ENCODE measurements at places on chromosomes 4 and X.

DNA sequence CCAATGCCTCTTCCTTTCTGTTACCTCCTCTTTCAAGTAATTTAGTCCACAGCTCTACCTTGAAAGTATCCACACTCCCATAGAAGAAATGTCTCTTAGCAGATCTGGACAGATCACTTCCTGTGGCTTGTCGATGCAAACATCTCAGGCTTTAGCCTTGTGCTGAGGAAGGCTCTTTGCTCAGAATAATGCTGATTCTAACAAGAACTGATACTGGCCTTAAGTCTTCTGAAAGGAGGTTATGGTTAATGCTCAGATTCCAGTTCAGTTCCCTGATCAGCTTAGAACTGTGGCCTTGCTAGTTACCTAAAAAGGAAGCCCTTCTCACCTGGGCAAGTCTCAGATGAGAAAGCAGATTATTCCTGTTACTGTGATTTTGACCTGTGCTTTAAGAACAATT lies 230.1 kb upstream of the FAT4 start:
- DNase-seq, result no peak

GRCh38 chrX:130676861-130677260 lies 226.1 kb downstream of the ENOX2 start:
- no peak for DNase-seq

DNA sequence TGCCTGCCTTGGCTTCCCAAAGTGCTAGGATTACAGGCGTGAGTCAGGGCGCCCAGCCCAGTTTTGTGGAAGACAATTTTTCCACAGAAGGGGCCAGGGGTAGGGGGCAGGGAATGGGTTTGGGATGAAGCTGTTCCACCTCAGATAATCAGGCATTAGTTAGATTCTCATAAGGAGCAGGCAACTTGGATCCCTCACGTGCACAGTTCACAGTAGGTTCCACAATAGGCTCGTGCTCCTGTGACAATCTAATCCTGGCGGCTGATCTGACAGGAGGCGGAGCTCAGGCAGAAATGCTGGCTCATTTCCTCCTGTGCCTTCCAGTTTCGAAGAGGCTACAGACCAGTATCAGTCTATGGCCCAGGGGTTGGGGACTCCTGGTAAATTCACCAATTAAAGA lies 491.6 kb upstream of the AADAT start:
- DNase-seq, result no peak

- no peak for DNase-seq
Observed at GRCh38 chr4:80610845-80611677, 275.5 kb downstream of the CFAP299 start.

GRCh38 chr4:67236788-67237187 lies 308.5 kb downstream of the CENPC start:
- DNase-seq, result no peak

GRCh38 chr4:74660866-74661265 lies 133.5 kb downstream of the BTC start:
- DNase-seq, result no peak

DNA sequence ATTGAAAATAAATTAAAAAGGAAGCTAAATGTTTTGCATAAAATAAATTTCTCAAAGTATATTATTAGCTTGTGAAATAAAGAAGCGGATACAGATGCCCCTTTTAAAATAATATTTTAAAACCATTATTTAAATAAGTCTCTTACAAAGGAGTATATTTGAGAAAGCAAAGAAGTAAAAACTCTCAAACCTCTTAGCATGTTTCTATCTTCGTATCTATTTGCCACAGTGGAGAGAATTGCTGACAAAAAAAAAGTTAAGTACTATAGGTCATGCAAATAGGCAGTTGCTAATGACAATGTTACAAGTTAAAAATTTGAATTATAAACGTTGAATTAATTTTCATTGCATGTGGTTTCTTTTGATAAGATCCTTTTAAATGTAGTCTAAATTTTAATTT lies 44.5 kb upstream of the PDGFRA start:
- DNase-seq, result no peak

- no peak for DNase-seq
Observed at GRCh38 chr4:184392316-184392715, 82.0 kb downstream of the IRF2 start.

- no peak for DNase-seq
Observed at GRCh38 chr4:82031376-82031927, 342.3 kb downstream of the HNRNPD start.

DNA sequence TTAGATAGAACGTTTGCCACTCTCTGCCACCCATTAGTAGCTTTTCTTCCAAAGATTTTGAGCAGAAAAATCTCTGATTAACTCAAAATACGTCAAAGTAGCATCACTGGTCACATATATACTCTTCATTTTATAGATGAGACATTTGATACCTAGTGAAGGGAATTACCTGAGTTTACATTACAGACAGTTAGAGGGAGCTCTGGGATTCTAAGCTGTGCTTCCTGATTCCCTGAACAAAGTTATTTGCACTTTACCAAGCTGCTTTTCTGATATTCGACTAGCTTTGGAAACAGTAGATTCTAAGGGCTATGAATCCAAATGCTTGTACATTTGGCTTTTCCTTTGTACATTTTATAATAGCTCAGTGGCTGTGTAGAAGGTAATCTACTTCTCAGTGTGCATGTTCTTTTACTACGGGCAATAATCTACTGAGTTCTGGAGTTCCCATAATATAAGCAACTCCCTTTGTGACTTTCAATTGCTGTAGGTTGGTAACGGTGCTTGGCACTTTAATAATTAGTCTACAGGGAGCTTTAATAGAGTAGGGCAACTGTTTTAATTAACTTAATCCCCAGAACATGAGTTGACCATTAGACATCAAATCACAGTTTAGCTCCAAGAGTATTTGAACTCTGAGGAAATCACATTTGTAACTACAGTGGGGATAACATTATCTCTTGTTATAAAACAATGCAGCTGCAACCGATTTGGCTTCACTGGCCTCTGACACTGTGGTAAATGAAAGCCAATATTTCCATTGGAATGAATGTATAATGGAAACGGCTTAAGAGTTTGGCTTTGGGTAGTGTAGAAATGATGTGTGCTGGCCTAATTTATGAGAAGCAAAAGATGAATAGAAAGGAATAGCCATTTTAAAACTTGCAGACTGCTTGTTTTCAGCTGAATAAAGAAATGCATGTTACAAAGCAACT lies 1602.4 kb downstream of the STIM2 start:
- no peak for DNase-seq

- DNase-seq, result no peak
Observed at GRCh38 chr4:172758586-172759340, 409.8 kb upstream of the GALNT7 start.

GRCh38 chr4:43932448-43932847 lies 516.2 kb downstream of the KCTD8 start:
- DNase-seq, result no peak

GRCh38 chr4:121951521-121952110 lies at the start of gene TRPC3:
Gene TRPC3, minus strand, starts transcription at chr4:121952060. Its CDS starts 380 bp downstream, at chr4:121951680.
- no peak for DNase-seq

DNA sequence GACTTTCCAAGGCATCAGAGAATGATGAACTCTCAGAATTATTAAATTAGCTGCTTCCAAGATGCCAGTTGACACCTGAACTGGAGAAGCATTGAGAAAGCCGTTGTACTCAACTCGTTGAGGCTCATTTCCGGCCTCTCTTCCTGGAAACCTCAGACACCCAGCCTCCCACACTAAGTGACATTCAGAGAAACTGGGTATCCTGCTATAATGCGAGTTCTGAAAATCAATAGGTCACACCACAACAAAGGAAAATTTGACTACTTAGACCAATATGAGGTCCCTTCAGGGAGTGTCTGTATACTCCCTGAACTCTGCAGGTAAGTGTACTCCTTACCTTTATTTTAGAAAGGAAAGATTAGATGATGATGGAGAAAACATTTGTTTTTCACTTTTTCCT lies 51.2 kb downstream of the ENPEP start:
- DNase-seq, result no peak

DNA sequence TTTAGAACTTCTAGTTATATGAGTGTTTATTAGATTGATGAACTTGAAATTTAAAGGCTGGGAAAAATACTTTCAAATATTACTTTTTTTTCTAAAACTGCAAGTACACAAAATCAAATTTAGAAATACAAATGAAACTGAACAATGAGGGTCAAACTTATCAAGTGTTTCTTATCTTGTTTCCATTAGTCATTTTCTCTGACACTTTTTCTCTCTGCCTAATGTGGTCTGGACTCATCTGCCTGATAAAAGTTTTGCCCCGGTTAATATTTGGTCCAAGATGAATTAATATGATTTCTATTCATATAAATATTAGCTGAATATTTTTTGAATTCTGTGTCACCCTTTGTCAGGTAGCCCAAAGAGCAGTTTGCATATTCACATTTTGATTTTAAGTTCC lies 8.7 kb upstream of the HPGDS start:
- DNase-seq, result no peak

- DNase-seq, result no peak
Observed at GRCh38 chr4:148391056-148391455, 51.2 kb downstream of the NR3C2 start.

- DNase-seq, result no peak
Observed at GRCh38 chr4:25790024-25790423, 72.8 kb downstream of the SEL1L3 start.

DNA sequence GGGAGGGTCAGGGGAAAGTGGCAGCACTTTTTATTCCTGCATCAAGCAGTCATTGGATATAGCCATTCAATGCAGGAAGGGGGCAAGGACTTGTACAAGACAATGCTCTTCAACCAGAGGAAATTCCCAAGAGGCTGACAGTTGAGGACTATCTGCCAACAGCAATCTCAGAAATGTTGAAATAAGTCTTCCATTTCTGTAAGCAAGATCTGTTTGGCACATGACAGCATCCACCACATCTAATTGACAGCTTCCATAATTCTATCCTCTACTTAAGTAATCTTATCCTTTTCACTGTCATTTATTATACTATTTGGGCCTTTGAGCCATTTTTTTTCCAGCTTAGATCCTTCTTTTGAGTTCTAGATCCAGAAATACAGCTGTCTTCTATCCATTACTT lies 110.7 kb downstream of the CFAP299 start:
- no peak for DNase-seq

GRCh38 chr4:152784490-152785350 lies 5.0 kb downstream of the ARFIP1 start:
- DNase-seq, result no peak

DNA sequence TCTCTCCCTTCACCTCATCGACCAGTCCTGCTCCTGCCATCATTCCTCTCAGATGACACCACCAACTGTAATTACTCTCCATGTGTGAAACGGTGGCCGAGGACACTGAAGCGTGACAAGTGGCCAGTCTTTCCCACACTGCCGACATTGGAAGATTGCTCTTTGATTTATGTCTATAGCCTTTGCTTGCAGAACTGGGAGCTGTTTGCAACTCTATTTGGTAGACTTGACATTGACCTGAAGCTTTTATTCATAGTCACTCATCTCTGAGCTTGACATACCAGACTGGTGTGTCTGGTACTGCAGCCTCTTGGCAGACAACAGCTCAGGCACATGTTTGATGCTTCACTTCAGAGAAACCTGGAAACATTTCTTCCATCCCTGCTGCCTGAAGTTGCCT lies 121.8 kb upstream of the GALNT7 start:
- DNase-seq, result no peak

DNA sequence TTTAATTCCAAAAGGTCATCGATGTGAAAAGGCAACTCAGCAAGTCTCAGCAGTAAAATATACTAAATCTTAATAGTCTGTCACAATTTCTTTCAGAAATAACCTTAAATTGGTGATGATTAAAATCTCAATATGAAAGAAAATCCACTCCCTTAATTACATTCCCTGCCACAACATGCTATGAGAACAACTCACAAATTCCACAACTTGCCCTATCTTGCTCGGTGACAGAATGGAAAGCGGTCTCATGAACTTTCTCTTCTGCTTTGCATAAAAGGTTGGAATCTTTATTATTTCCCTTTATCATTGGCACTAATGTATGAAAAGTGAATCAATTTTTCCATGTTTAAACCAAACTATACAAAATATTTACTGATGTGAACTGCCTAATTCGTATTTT lies 380.8 kb downstream of the TMA16 start:
- no peak for DNase-seq

GRCh38 chrX:110327336-110327735 lies 9.5 kb upstream of the AMMECR1 start:
- no peak for DNase-seq

DNA sequence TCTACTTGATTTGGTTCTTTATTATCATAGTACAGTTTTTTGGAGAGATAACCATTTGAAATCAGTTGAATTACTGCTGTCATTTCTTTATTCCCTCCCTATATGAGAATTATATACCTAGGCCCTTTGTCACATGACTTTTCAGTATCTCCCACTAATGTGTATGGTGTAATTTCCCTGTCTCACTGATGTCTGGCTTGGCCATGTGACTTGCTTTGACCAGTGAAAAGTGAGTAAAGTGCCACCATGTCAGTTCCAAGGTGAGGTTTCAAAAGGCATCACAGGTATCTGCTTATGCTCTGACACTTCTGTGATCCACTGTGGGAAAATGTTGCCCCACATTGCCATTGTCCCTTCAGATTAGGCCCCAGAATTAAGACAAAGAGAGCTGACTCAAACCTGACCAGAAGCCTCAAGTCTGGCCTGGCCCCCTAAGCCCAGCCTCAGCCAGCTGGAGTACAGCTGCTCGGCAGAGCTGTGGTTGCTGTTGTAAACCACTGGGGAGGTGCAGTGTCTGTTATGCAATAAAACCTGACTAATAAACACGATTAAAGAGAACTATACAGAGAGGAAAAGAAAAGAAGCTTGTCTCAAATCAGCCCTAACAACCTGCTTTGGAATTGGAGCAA lies 27.5 kb downstream of the SETD7 start:
- no peak for DNase-seq

- DNase-seq, result no peak
Observed at GRCh38 chr4:170202721-170203120, 113.0 kb upstream of the AADAT start.

- no peak for DNase-seq
Observed at GRCh38 chrX:40314070-40314469, 216.3 kb upstream of the BCOR start.

- no peak for DNase-seq
Observed at GRCh38 chr4:107718351-107718965, 1.6 kb downstream of the PAPSS1 start.

DNA sequence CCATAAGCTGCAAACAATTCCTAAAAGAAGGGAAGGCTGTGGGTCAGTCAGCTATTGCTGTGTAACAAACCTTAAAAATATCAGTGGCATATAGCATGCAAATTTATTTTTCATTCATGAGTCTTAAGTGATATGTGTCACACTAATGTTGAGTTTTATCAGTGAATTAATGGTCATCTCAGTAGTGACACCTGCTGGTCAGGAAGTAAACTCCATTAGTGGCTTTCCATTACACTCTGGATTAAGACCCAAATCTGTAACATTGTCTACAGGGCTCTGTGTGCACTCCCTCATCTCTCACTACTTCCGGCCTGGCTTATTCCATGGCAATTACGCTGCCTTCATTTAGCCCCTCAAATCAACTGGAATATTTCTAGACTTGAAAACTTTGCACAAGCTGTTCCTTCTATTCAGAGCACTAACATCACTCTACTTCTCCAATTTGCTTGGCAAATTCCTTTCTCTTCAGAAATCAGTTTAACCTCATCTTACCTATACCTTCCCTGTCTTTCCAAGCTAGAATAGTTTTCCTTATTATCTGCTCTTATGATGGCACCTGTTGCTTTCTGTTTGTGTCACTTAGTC lies 217.3 kb upstream of the TAPT1 start:
- DNase-seq, result no peak

Measured in NCI-H2081 treated with DMSO at 0.1 percent for 48 hours (cell line).